ENCODE measurements at places on chromosomes 4 and X.

- DNase-seq = no peak
These were observed 112.9 kb downstream of the KCNIP4 start for GRCh38 chr4:21835712-21836111.

DNA sequence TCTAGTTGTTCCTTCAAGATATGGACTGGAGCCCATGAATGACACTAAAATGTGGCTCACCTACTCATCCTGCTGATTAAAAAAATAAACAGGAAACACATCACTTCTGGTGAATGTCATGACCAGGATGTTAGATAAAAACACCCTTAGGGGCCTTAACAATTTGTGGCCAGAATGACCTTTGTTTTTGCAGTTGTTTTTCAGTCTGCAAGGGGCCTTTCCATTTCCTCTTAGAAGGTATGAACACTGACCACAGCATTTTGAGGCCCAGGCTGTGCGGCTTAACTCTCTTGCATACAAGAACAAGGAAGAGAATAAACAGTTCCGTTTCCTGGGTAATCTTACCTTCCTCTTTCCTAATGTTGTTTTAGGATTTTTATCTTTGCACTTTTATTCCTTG lies 113.2 kb downstream of the IL1RAPL2 start:
- DNase-seq = no peak

DNA sequence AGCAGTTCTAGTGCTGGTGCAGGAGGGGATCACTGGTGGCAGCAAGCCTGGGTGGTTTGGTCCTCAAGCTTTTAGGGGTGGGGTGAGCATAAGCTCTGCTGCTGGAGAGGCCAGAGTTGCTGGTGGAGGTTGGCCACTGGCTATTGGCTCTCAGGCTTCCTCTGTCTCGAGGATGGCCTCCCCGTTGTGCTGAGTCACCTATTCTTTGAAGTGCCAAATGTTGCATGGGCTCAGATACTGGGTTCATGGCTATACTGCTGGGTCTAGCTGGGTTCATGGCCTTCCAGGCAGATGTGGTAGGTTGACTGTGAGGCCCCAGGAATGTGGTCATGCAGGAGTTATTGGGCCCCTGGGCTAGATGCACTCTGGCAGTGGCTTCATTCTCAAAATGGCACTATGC lies 466.3 kb downstream of the NAF1 start:
- DNase-seq = no peak

DNA sequence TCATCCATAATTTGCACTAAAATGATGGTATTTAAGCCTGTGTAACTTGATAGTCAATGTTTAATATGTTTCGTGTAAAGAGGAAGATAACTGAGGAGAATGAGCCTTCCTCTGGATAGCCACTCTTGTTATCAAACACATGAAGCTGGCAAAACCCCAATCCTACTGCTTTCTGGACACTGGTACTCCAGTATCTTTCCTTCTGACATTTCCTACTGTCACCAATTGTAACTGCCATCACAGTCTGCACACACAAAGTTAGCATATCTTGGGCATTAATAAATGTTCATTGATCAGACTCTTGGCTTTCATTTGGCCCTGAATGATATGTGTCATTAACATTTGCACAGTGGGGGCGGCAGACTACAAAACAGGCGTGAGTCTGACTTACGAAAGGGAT lies 419.1 kb downstream of the TMA16 start:
- DNase-seq = no peak

- DNase-seq = no peak
These were observed 287.0 kb upstream of the GALNT7 start for GRCh38 chr4:172881645-172882044.

- DNase-seq = no peak
These were observed 137.2 kb downstream of the STPG2 start for GRCh38 chr4:98006060-98006459.

- no peak for DNase-seq
These were observed 2135.5 kb downstream of the PCDH7 start for GRCh38 chr4:32855622-32856021.

DNA sequence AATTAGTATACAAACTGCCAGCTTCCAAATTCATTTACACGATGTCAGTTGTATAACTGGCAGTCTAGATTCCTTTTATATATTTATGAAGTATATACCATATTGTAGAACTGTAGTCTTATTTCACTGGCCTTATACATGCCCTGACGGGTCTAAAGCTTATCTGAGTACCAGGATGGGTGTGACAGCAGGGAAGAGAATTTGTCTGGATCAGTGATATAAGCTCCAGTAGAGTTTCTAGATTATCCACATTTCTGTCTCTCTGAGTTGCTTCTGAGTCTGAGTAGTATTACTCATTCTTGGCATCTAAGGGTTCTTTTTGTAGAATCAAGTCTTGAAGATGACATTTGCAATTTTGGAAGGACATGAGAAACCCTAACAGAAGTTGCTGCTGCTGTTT lies 101.3 kb downstream of the RPA4 start:
- peak; percentile 2 for DNase-seq

- DNase-seq = no peak
These were observed 84.5 kb downstream of the MAGEB17 start for GRCh38 chrX:16251782-16252181.

GRCh38 chrX:6666624-6667023 lies 131.7 kb upstream of the VCX3A start:
- no peak for DNase-seq

DNA sequence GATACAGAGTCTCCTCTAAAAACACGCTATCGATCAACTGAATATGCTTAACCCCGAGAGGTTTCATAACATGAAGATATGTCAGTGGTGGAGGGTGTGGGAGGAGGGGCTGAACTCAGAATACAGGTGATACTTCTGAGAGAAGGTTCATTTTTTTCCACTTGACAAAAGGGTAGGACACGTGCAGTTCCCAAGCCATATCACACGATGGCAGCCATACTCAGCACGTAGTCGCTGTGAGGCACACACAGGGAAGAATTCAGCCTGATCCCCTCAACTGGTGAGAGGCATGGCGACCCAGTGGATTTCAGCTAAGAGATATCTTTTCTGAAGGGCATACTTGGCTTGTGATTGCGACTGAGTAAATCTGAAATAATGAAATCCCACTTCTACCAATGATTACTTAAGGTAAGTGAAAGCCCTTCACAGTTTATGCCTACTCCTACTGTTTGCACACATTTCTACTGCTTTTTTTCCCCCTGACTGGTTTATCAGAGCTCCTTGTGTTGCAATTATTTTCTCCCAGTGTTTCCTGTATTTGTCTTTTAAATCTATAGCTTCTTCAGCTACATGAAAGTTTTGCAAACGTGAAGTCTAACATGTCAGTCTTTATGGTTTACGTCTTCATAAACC lies 133.1 kb downstream of the CORIN start:
- DNase-seq = peak; percentile 51

GRCh38 chr4:138925495-138925894 lies 90.1 kb upstream of the NOCT start:
- peak; percentile 8 for DNase-seq

GRCh38 chr4:23390246-23390645 lies 499.6 kb downstream of the PPARGC1A start:
- DNase-seq = no peak

DNA sequence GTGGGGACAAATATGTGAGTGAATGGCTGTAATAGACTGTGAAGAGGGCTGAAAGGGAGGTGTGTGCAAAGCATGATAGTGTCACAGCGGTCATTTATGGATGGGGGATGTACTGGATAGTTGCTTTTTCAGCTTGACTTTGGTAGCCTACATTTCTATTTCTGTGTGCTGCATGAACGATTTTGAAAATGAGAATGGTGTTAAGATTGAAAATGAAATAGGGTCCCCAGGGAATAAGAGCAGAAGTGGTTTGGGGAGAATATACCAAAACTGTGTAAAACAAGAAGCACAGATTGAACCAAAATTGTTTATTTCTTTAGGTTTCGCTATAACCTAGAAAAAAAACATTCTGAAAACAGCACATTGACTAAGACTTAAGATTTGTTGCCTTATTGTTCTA lies 58.8 kb upstream of the CLNK start:
- no peak for DNase-seq

GRCh38 chrX:71665747-71666146 lies 1.6 kb upstream of the LOC101059915 start:
- DNase-seq = no peak

DNA sequence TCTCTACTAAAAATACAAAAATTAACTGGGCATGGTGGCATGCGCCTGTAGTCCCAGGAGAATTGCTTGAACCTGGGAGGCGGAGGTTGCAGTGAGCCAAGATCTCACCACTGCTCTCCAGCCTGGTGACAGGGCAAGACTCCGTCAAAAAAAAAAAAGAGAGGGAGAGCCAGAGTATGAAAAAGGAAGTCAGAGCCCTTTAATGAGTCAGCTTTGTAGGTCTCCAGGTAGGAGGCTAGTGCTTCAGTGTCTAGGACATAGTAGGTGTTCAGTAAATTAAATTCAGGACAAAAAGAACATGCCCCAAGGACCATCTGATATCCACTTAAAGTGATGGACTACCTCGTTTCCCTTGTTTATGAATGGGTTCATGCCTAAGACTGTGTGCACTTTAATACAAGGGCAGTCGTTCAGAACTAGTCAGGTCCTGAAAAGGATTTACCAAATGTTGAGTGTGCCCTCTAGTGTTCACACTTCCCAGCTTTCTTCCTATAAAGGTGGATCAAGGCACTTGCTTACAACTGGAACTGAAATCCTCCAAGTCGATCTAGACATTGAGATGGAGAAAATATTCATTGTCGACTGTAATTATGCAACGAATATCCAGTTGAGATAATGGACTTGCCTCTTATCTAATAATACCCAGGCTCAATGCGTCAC lies 29.0 kb downstream of the F9 start:
- DNase-seq = peak; percentile 61

- no peak for DNase-seq
These were observed 132.6 kb downstream of the ANKRD50 start for GRCh38 chr4:124579896-124580295.

DNA sequence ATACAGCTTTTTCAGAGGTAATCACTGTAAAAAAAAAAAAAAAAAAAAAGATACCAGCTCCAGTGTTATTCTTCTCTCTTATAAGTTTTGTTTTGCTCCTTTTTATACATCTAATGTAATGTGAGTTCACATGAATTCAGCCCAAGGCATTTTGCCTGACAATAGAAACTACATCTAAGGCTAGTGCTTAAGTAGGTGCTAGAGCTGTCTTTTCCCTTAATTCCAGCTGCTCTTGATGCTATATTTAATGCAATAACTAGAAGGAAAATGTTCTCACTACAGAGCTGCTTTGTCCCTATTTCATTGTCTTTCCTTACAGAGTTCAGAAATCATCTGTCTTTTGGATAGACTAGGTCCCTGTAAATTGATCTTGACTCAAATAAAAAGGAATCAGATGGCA lies 150.1 kb downstream of the NAA11 start:
- DNase-seq = no peak

DNA sequence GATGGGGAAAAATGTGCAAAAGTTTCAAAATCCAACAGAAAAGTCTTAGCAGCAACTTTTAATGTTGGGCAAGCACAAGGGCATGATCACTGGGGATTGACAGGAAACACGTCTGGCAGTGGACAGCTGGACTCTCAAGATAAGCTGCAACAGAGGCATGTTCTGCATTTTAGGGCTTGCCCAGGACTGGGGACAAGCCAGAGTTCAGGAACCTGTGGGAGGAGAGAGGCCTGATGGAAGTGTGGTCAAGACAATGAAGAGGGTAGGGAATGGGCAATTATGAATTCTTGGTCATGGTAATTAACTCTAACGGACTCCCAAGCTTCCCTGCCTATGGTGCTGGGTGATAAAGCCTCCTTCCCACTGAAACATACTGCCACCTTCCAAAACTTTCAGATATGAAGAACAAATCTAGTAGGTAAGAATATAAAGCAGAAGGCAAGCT lies 48.4 kb downstream of the ANXA3 start:
- DNase-seq = no peak
